Head of caudate nucleus (tissue), 42 donors: ENCODE measurements at places on chromosomes 3 and 15.

DNA sequence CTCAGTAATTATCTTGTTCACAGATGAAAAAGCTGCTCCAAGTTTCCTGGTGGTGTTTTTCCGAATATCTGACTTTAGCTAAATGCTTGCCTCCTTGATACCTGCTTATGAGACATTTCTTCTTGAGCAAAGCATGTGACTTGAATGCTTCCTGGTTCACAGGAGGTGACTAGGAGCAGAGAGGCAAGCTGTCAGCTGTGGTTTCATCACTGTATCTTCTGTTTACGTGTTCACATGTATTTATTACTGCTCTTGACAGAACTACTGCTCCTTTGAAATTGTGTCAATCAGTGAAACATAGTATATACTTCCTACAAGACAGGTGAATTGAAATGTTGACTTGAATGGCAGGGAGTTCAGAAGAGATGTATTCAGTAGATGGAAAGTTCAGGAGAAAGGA, 8.9 kb upstream of the SPPL2A start:
- DNase-seq, result no peak

GRCh38 chr15:79954661-79955060, 16.3 kb downstream of the BCL2A1 start:
- no peak for DNase-seq

DNA sequence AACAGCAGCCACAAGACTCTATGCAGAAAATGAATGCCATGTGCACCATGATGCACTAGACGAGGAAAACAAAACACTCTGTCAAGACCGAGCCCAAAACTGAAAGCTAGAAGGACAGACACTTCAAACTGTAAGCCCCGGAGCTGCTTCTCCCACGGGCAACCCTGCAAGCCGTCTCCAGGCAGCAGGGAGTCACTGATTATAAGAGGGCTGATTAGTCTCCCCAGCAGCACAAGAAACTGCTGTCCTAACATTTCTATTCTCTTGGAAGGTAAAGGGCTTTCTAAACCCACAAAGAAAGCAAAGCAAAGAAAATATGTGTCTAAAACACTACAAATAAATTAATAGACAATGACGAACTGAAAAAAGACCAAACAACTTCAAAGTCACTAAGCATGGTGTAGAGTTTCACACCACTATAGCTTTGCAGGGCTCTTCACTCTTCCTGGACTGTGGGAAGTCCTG, 15.5 kb downstream of the TBC1D2B start:
- no peak for DNase-seq

GRCh38 chr15:49528289-49528688, 92.3 kb downstream of the FAM227B start:
- DNase-seq, result no peak

DNA sequence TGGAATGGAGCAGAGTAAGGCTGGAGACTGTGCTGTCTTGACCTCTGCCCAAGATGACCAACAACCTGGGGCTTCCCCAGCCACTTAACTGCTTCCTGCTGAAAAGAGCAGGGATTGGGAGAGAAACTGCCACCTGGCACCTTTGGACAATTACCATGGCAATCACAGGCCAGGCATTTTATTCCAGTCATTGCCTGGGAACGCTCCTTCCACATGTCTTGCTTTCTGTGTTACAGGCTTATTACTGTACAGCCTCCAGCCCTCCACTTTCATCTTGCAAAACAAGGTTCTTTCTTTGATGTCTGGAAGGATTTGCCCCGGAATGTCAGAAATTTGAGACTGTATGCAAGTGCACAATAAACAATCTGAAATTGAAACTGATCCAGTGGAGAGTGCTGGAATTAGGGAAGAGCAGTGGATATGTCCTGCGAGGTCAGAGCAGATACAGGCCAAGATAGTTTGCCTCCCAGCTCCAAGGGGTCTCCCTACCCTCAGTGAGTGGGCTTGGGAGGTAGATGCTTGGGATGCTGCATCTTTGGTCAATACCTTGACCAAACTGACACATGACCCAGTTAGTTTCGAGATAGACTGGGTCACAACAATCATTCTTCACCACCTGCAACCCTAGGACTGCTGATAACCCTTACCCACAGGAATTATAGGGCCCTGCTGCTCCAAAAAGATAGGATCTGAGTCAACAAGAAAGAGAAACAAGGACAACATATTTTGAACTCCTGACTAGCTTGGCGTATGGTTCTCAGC, 2.7 kb downstream of the PPP1R14D start:
- DNase-seq, result no peak

- DNase-seq, result no peak
Observed at GRCh38 chr3:190213727-190214126, 93.0 kb upstream of the P3H2 start.

DNA sequence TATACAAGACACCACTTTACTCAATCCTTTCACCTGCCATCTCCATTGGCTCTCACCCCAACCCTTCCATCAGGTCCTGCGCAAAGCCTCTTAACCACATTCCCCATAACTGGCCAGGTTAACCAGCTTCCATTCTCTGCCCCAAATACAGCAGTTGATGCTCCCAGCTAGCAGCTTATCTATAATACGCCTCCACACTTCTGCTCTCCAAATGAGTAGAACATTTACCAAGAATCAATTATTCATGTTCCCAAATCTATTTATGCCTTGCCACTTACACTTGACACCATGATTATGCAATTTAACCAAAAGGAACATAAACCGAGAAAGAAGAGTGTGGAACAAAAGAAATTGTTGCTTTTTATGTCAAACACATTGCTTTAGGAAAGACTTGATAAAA, 103.7 kb upstream of the TPM1 start:
- DNase-seq, result no peak
